ENCODE measurements at places on chromosomes 7 and 10. TPM values are rescaled to one million over a fixed set of nuclear protein-coding genes. Genes with fewer than 3 reads are reported as not detected.

The RNLS gene
- total RNA-seq: 7.1 TPM

The CFAP43 gene
- 0.07 TPM for total RNA-seq

The CHCHD2 gene
- 219 TPM for total RNA-seq

The LDB1 gene
- 33.0 TPM for total RNA-seq

The RPEL1 gene
- total RNA-seq: 0.13 TPM

The RASA4B gene
- total RNA-seq: 1.5 TPM

The BZW2 gene
- total RNA-seq: 99.1 TPM

The NUTM2A gene
- total RNA-seq: 0.07 TPM

The HOXA6 gene
- total RNA-seq: 0.42 TPM

The CALHM3 gene
- total RNA-seq: not detected

The FAM170B gene
- not detected for total RNA-seq

The SLC18A3 gene
- not detected for total RNA-seq

The PLAU gene
- total RNA-seq: 29.0 TPM

The STEAP1 gene
- total RNA-seq: 18.6 TPM

The UPK3B gene
- total RNA-seq: not detected

The PON3 gene
- total RNA-seq: 0.20 TPM

The CALD1 gene
- 308 TPM for total RNA-seq

The WEE2 gene
- total RNA-seq: not detected

The SPDYE8 gene
- not detected for total RNA-seq

The GPR141 gene
- not detected for total RNA-seq

The DNAJC9 gene
- total RNA-seq: 63.5 TPM

The OR2A1 gene
- total RNA-seq: not detected

The FOXP2 gene
- total RNA-seq: not detected

The NAT16 gene
- not detected for total RNA-seq

The SLC26A3 gene
- not detected for total RNA-seq

The TMEM168 gene
- 28.9 TPM for total RNA-seq

The GRM8 gene
- 0.21 TPM for total RNA-seq

The OPN1SW gene
- total RNA-seq: not detected

The FRMPD2 gene
- not detected for total RNA-seq

The AKR1E2 gene
- total RNA-seq: 3.4 TPM

The EN2 gene
- total RNA-seq: not detected

The CLRN3 gene
- 0.11 TPM for total RNA-seq

The ANKRD61 gene
- total RNA-seq: 0.07 TPM

The PILRA gene
- total RNA-seq: not detected

The UBE3C gene
- total RNA-seq: 117 TPM

The MARCHF5 gene
- total RNA-seq: 20.7 TPM

The HTR5A gene
- total RNA-seq: not detected

The C10orf67 gene
- total RNA-seq: not detected

The CD36 gene
- total RNA-seq: 0.26 TPM

The IFT22 gene
- 24.2 TPM for total RNA-seq

The ENO4 gene
- total RNA-seq: 0.07 TPM

The SLIT1 gene
- 0.04 TPM for total RNA-seq

The PALD1 gene
- total RNA-seq: 90.4 TPM

The ADRA2A gene
- 0.49 TPM for total RNA-seq

The NXPH1 gene
- total RNA-seq: not detected

The HHEX gene
- total RNA-seq: 50.5 TPM

The MKI67 gene
- total RNA-seq: 16.4 TPM

Data from pulmonary artery endothelial cell (primary cell).